ENCODE measurements at places on chromosomes 11 and 22.

GRCh38 chr11:125583496-125583895 is 9.2 kb upstream of the STT3A start:
- H3K27me3 ChIP-seq, result no peaks in the 10 kb centered on the region
- no peak overlapping the region for H3K4me3 ChIP-seq
- no peak for DNase-seq
- H3K27ac ChIP-seq, result no peak overlapping the region
- H3K36me3 ChIP-seq, result peaks cover 60% of the 10 kb centered on the region

- H3K4me3 ChIP-seq, result no peak overlapping the region
- no peaks in the 10 kb centered on the region for H3K36me3 ChIP-seq
- peaks cover 17% of the 10 kb centered on the region for H3K4me1 ChIP-seq
- no peaks in the 10 kb centered on the region for H3K27me3 ChIP-seq
- DNase-seq, result no peak
Observed at GRCh38 chr11:12185914-12186313, 75.5 kb downstream of the MICAL2 start.

DNA sequence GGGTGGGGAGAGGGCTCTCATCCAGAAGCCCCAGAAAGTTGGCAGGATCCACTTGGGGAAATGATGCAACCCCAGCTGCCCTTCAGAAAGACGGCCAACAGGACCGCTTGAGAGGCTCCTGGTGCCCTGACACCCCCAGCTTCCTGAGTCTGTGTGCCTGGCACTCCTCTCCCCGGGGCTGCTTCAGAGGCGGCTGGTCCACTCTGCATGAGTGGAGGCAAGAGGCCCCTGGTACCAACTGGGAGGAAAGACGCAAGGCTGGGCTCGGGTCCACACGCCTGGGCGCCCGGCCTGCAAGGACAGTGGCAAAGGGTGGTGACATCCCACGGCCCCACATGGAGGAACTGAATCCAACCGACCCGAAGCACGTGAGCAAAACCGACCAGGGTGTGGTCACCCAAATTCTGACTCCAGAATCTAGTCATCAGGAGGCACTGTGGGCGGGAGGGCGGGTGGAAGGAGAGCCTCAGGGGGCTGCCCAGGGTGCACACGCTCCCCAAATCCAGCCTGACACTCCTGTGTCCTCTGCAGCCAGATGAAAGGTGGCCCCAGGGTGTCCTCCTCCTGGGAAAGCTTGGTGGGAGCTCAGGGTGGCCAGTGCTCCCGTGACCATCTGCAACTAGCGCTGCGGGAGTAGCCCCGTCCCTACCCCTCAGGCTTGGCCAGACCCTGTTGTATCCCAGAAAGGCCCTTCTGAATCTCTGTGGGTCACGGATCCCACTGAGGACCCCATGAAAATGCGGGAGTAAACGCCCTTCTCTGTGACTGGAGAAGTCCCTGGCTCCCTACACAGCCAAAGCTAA is 3.7 kb downstream of the RNH1 start:
- no peak overlapping the region for H3K27ac ChIP-seq
- H3K4me1 ChIP-seq, result no peaks in the 10 kb centered on the region
- H3K27me3 ChIP-seq, result no peaks in the 10 kb centered on the region
- peak; percentile 32 for DNase-seq

GRCh38 chr11:78975081-78975480 is 400.4 kb upstream of the NARS2 start:
- H3K4me1 ChIP-seq, result no peaks in the 10 kb centered on the region
- no peaks in the 10 kb centered on the region for H3K36me3 ChIP-seq
- no peak for DNase-seq
- H3K27ac ChIP-seq, result no peak overlapping the region
- H3K27me3 ChIP-seq, result no peaks in the 10 kb centered on the region
- H3K4me3 ChIP-seq, result no peak overlapping the region

DNA sequence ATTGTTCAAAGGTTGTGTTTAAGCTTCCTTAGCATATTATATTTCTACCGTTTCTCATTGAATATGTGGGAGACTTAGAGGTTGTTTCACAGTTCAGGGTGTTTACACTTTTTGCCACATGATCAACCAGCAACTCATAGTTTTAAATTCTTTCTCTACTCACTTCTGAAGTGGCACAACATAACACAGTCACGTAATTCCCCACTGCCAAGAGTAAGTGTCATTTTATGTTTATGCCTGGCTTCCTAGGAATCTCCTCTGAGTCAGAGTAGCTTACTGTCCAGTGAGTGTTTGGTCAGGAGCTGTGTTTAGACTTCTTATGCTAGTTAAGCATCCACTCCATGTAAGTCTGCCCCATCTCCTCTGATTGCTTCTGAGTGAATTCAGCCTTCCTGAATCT is 520.8 kb upstream of the KIRREL3 start:
- no peaks in the 10 kb centered on the region for H3K36me3 ChIP-seq
- H3K4me1 ChIP-seq, result no peaks in the 10 kb centered on the region
- H3K27ac ChIP-seq, result no peak overlapping the region
- no peak for DNase-seq
- H3K4me3 ChIP-seq, result no peak overlapping the region

All from endodermal cell (in vitro differentiated cells).